ENCODE measurements at places on chromosomes 3 and 15.

GRCh38 chr15:73747847-73748590, 5.1 kb downstream of the INSYN1 start:
- DNase-seq = no peak

DNA sequence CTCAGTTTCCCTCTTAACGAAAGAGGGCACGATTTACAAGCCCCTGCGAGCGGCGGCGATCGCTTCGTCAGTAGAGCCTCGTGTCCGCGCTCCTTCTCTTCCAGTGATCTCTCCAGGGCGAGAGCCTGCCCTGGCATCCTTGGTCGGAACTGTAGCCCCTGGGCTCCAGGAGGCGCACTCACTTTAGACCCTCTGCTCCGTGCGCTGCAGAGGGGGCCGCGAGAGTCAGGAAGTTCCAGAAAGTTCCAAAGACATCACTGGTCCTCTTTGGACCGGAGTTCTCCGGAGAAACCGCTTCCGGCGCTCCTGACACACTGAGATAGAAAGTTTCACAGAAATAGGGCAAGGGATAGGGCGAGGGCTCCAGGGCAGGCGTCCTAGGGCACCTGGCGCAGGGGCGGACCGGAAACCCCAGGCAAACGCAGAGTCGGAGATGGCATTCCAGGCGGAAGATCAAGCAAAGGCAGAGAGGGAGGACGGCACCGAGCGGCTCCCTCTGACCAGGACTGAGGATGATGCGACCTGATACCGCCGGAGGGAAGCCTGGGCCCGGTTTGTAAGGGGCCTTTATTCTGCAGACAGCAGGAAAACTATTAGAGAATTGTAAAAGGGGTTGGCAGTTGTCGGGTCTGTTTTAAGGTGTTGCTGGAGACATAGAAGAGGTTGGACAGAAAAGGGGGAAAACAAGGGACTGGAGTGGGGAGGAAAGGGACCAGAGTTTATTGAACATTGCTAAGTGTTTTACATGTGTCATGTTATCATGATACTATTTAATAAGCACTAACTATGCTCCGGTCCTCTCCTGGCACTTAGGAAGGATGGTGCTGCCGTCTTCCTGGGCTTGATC, 1.3 kb upstream of the CPEB1 start:
- DNase-seq = no peak

DNA sequence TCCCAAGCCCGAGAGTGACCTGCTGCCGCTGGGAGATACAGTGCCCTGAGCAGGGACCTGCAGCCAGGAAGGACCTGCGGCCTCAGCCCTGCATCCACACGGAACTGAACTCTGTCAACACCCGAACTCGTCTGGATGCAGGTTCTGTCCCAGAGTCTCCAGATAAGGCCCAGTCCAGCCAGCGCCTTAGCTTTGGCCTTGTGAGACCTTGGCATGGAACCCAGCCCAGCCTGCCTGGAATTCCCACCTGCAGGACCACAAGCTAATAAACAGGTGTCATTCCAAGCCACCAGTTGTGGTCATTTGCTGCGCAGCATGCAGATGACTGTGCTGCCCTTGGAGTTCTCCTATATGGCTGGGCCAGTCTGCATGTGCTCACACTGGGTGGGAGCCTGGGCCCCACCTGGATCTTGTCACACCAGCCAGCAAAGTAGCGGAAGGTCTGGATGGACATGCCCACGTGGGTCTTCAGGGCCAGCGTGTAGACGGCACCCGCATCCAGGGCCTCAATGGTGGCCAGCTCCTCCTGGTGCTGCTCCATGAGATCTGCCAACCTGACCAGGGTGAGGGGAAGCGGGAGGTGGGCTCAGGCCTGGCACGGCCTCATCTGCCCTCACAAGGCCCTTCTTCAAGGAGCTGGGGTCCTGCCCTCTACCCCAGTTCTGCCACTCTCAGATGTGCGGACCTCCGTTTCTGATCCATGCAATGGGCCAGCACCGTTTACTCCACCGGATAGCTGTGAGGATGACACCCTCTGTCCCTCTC, 47.2 kb upstream of the SLC41A3 start:
- DNase-seq = no peak

DNA sequence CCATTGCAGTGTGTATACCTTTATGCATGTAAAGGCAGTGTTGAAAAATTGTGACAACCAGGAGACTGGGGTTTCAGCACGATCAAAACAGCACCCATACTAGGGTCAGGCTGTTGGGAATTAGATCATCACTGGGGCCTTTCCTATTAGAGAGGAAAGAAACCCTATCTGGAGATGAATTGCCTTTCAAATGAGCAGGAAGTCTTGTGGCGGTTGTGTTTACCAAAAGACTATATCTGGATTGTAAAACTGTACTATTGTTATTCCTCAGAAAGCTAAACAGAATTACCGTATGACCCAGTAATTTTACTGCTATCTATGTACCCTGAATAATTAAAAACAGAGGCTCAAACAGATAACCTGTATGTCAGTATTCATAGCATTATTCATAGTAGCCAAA, 10.1 kb downstream of the UBE2E1 start:
- DNase-seq = no peak

DNA sequence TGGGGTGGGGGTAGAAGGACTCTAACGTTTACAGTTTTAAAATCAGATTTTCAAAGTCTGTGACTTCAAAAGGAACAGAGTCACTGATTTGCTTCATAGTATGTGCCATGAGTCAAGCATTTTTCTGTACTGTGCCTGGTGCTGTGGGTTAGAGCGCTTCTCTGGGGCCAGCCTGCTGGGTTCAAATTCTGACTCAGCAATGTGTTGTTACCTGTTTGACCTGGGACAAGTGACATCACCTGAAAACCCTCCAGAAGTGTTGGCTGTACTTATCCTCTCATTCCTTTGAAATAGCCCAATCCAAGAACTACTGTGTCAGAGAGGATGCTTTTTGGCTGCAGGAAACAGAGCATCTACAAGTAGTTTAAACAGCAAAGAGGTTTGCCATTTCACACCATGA, 101.7 kb downstream of the LSM3 start:
- no peak for DNase-seq

DNA sequence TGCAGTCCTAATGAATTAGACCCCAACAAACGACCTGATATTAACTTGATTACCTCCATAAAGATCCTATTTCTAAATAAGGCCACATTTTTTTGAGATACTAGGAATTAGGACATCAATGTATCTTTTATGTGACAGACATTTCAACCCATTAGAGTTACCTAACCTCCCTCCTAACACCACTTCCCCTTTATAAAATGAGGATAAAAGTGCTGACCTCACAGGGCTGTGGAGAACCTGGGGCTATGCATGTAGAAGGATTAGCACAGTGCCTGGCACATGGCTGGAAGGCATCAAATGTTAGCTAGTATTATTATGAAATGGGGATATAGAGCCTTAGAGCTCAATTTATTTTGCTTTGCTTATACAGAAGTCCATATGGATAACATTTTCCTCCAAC, 53.5 kb upstream of the LRRN1 start:
- DNase-seq = no peak

DNA sequence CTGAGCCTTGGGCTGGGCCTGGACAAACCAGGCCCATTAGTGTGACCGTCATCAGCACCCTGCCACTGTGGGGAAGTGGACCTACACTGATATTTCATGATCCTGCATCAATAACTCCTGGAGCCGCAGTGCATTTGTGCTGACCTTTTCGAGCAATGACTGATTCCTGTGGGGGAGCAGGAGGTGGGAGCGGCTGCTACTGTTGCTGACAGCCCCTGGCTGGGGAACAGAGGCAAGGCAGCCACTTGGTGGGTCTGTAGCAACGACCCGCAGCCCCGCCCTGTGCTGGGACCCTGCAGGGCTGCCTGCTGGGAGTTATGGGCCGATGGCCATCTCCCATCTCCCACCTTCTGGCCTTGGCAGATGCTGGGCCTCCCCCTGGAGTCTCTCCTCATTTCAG, 42.1 kb downstream of the CCDC33 start:
- no peak for DNase-seq

DNA sequence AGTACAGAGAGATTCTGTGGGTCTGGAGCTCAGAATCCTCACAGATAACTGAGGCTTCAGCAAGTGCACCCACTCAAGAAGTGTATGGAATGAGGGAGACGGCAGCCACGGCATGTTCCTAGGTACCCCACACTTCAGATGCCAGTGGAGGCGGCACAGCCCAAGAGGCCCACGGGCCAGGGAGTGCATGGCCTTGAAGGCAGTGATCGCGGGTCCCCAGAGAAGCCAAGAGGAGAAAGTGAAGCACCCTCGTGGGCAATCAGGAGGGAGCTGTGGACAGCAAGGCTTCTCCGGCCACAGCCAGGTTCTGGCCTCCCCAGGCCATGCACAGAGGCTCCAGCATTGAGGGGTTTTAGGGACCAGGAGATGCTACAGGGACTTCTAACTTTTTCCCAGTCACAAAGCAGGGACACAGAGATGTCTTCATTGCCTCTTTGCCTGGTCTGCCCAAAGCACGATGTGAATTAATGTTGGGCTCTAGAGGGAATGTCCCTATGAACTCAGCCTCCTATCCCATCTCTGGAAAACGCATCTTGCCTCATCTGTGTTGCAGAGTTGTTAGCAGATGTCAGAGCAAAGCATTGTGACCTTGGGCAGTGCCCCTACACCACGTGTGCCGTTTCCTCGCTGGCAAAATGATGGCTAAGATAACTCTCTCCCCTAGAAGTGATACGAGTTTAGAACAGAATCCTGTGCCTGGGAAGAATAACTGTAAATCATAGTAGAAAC, 2.6 kb upstream of the MAP6D1 start:
- DNase-seq = no peak
